ENCODE measurements at places on chromosomes 16 and 17.

GRCh38 chr16:7482596-7483290 lies 150.1 kb downstream of the RBFOX1 start:
- ATAC-seq = no peak

DNA sequence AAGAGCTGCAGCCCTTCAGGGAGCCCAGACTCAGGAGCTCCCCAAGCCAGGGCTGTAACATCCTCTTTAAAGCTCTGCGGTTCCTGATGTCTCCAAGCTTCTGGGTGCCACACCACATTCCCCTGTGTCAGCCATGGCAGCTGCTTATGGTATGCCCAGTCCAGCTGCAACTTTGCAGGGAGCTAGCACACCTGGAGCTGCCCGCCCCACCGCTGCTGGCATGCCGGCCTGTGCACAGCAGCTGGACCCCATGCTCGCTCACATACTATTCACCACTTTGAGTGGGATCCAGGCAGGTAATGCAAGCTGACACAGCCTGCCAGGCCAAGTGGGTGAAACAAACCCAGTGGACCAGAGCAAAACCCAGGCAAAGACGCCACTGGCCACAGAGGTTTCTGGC lies 305.6 kb upstream of the AXIN2 start:
- no peak for ATAC-seq

- ATAC-seq = no peak
Measured at GRCh38 chr16:81545470-81546250, 101.1 kb downstream of the CMIP start.

DNA sequence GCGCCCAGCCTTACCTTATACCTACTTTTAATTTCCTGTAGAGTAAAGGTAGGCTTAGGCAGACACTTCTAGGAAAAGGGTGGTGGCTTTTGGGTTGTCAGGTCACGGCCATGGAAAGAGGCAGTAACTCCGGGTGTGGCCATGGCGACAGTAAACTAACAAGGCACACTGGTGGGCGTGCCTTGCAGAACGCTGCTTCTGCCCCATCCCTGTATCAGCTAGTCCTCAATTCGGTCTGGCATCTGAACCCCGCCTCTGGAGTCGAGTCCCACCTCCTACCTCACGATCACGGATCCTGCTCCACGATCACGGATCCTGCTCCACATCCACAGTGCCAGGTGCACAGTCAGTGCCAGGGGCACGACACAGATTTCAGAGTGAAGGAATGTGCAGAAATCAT lies 5.6 kb downstream of the ADCY9 start:
- ATAC-seq = no peak

GRCh38 chr16:24288516-24288915 lies 32.4 kb downstream of the CACNG3 start:
- ATAC-seq = no peak

GRCh38 chr17:36749493-36749892 lies 148.1 kb downstream of the MRM1 start:
- ATAC-seq = no peak

- ATAC-seq = no peak
Measured at GRCh38 chr17:65551267-65552040, 10.0 kb downstream of the AXIN2 start.

DNA sequence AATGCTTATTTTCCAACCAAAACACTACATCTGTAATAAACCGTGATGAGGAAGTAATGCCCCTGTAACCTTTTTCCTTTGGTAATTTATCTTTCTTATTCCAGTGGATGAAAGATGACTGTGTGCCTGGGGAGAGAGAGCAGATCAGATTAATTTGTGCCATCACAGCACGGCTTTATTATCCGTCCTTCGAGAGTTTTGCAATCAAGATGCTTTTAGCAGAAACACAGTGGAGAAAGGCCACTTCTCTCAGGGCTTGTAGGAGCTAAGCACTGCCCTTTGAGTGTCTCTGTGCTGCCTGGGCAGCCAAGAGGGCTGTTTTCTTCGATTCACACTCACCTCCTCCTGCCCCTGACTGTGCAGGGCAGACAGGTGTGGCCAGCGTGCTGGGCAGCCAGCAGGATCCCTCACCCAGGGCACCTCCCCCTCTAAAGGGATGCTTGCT lies 190.2 kb downstream of the PRKCA start:
- ATAC-seq = no peak

DNA sequence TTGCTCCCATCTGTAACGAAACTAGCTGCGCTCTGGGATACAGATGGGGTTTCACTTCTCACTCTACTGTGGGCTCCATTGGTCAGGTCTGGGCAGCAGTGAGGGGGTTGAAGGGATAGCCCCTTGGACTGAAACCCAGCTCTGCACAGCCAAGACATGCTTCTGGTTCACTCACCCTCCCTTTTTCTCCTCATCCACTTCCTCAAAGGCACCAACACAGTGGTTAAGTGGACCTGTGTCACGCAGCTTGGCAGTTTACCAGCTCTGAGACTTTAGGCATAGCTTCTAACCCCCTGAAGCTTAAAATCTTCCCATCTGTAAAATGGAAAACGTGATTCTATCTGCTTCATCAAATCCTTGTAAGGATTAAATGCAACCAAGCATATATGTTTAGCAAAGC lies 11.5 kb upstream of the KRT38 start:
- no peak for ATAC-seq

DNA sequence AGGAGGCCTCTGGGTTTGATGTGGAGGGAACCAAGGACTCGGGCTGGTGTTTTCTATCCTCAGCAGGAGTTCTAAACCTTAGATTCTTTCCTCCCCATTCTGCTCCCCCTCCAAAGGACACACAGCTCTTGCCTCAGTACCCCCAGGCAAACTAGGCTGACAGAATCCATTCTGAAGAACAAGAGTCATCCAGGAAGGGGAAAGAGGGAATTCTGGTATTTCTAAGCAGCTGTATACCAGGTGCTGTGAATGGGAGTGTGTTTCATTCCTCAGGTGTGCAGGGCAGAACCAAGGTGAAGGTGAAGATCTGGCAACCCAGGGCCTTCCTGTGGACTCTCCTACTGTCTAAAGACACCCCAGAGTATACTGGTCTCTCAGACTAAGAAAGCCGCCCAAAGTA lies 4.1 kb downstream of the INPP5K start:
- ATAC-seq = no peak
